ENCODE measurements at places on chromosomes 6 and 20. TPM values are rescaled to one million over a fixed set of nuclear protein-coding genes. Genes with fewer than 3 reads are reported as not detected.
A peak's percentile ranks its signal among the peaks of the same experiment; 100 is the strongest.

NOTCH4 gene
- 0.81 TPM for total RNA-seq

SPATS1 gene
- not detected for total RNA-seq

DNA sequence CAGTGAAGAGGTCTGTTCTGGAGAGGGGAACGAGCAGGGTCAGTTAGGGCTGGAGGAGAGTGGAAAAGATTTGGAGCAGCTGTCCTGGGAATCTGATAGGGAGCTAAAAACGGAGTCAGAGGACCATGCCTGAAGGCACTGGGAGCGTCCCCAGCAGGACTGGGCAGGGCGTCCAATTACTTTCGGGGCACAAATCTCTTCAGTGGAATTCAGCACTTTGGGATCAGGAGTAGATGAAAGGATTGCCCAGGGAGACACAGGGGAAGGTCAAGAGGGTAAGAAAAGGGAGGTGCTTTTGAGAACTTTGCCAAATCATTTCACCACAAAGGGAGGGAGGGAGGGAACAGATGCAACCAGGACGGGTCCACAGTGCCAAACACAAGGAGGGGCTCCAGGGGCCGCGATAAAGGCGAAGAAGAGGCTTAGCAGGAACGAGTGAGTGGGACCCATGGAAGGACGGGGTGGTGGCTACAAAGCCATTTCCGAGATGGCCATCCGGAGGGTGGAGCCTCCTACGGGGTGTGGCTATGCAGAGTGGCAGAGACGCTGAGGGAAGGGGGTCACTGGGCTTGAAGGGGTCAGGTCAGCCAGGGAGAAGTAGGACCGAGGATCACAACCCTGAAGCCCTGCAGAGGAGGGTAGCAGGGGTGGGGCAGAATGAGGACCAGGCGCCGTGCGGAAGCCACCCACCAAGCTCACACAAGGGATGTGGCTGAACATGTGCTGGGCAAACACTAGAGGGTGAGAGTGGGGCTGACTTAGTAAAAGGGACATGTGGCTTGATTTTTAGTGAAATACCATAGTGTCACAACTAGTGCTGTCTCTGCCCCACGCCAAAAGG, 180.0 kb upstream of the RREB1 start:
- H3K36me3 ChIP-seq = no peaks in the 10 kb centered on the region
- H3K27ac ChIP-seq = no peak overlapping the region
- DNase-seq = no peak
- peaks cover 7% of the 10 kb centered on the region for H3K4me1 ChIP-seq
- no peak overlapping the region for H3K4me3 ChIP-seq

HSPA1L gene
- total RNA-seq = 0.12 TPM

TBXT gene
- not detected for total RNA-seq

- no peak for DNase-seq
- H3K27me3 ChIP-seq = no peaks in the 10 kb centered on the region
- no peaks in the 10 kb centered on the region for H3K36me3 ChIP-seq
- no peak overlapping the region for H3K27ac ChIP-seq
- H3K4me1 ChIP-seq = no peaks in the 10 kb centered on the region
Measured at GRCh38 chr6:139647841-139648240, 273.4 kb upstream of the CITED2 start.

CSTF1 gene
- 44.5 TPM for total RNA-seq

DNA sequence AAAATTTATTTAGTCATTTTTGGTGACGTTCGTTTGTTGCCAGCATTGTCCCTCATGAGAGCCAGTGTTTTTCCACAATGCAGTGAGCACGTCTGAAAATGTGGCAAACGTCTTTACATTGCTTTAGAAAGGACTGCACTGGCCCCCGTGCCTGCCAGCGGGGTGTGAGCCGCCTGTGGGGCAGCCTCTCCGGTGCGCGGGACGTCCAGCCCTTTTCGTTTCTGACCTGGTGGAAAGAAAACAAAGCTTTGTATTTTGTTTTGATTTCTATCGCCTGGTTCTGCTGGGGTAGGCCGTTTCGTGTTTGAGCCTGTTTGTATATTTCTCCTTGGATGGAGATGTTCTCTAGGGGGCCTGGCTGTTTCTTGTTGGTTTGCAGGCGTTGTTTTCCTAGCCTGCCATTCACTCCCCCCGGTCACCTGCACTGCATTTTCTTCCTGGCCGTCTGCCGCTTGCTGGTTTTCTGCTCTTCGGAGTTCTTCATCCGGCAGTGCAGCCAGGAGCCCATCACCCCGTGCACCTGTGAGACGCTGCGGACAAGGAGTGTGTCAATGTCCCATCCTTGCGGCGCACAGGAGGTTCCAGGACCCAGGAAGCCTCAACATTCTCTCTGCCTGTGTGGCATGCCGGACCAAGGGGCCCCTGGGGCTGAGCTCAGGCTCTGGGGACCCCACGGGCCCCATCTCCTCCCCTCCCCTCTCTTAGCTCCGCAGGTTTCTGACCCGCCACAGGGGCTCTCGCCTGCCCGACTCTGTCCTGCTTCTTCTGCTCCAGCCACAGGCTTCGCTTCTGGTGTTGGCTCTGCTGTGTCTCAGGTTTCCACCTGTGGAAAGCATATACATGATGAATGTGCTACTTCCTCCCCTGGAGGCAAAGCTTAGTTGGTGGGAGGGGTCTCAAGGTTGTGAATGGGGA, 100.5 kb downstream of the CDH4 start:
- no peaks in the 10 kb centered on the region for H3K36me3 ChIP-seq
- H3K27me3 ChIP-seq = no peaks in the 10 kb centered on the region
- no peak overlapping the region for H3K4me3 ChIP-seq
- no peaks in the 10 kb centered on the region for H3K4me1 ChIP-seq

DNA sequence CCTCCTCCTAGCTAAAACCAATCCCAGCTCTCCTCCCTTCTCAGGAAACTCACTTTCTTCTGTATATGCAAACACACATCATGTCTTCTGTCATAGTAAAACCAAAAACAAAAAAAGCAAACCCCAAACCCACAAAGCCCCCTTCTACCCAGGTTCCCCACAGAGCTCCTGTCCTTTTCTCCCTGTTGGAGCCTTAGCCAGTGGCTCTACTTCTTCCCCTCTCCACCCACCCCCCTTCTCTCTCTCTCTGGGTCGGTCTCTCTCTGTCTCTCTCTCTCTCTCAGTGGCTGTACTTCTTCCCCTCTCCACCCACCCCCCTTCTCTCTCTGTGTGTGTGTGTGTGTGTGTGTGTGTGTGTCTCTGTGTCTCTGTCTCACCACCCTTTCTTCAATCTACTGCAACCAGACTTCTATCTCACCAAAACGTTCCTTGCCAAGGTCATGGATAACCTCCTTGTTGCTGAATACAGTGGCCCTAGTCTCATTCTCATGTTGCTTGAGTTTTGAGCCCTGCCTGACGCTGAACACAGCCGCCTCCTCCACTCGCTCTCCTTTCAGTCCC, 8.7 kb upstream of the OSER1 start:
- no peak overlapping the region for H3K4me3 ChIP-seq
- no peaks in the 10 kb centered on the region for H3K27me3 ChIP-seq
- H3K4me1 ChIP-seq = no peaks in the 10 kb centered on the region
- H3K36me3 ChIP-seq = no peaks in the 10 kb centered on the region
- no peak for DNase-seq
- H3K27ac ChIP-seq = no peak overlapping the region

- no peaks in the 10 kb centered on the region for H3K27me3 ChIP-seq
- H3K36me3 ChIP-seq = no peaks in the 10 kb centered on the region
- peak; percentile 15 for DNase-seq
- H3K4me1 ChIP-seq = peaks cover 11% of the 10 kb centered on the region
Measured at GRCh38 chr6:1313767-1314503, 2.0 kb downstream of the FOXQ1 start.

DNA sequence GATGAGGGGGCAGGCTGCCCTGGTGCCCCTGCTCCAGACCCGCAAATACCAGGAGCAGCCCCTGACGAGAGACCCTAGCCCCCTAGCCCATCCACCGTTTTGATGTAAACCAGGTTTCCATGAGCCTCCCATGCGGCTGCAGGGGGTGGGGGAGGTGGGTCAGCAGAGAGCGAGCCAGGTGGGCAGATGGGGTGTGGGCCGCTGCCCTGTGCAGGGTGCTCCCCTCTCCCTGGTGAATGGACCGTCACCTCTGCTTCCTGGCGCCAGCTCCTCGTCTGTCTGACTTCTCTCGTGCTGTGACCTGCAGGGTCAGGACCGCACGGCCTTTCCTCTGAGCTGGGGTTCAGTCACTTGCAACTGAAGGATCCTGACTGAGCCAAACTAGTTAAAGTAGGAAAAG, 15.7 kb upstream of the BHLHE23 start:
- peaks cover 12% of the 10 kb centered on the region for H3K27me3 ChIP-seq
- no peak overlapping the region for H3K4me3 ChIP-seq
- H3K36me3 ChIP-seq = no peaks in the 10 kb centered on the region
- H3K4me1 ChIP-seq = no peaks in the 10 kb centered on the region
- DNase-seq = no peak
- H3K27ac ChIP-seq = no peak overlapping the region

TGM3 gene
- not detected for total RNA-seq

DNA sequence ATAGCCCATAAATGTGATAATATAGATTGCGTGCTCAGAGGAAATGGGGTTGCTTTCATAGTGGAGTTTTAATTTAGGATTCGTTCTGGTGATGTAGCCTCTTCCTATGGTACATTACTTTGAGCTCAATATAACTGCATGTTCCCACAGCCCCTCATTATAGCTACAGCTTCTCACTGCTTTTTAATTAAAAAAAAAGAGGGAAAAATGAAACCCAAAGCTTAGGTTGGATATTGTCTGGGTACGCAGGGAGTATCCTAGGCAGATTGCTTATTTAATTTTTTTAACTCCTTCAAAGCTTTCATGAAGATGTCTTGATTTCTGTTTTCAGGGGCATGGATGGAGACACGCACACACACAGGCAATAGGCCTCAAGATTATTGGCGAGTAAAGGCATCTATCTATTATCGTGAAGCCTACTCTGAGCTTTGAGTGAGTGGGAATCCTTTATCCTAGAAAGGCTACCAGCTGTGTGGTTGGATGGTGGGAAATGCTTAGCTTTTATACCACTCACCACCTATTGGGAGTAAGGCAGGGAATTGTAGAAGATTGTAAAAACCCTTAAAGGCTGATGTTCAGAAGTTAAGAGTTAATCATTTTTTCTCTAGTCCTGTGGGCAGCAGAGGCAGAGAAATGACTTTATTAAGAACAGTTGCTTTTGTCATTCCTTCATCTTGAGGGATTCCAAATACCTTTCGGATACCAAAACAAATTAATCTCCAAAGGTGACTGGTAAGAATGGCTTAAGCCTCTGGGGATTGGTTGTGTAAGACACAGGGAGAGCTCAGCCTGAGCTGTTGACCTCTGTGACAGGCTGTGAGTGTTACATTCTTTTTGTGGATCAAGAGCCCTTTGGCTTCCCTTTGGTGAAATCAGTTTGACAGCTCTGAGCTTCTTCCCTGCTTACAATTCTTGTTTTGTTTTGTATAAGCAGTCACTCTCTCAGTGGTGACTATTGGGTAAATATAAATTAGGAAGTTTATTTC, 33.4 kb downstream of the CTNNBL1 start:
- H3K4me3 ChIP-seq = no peak overlapping the region
- no peak overlapping the region for H3K27ac ChIP-seq
- H3K36me3 ChIP-seq = no peaks in the 10 kb centered on the region
- no peak for DNase-seq
- H3K4me1 ChIP-seq = no peaks in the 10 kb centered on the region

DNA sequence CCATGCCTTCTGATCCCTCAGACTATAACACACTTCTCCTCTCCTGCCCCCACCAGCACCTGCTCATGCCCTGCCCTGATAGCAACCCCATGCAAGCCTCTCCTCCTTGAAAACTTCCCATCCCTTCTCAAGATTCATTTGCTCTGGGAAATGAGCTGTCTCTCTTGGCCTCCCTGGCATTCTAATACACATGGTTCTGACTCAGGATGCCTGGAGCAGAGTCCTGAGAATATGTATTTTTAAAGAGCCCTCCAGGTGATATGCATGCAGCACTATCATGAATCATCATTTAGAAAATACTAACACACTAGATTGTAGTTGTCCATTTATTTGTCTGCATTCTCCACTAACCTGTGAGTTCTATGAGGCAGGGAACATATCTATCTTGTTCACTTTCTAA, 26.6 kb downstream of the HDGFL1 start:
- H3K4me1 ChIP-seq = no peaks in the 10 kb centered on the region
- no peak for DNase-seq
- H3K27me3 ChIP-seq = no peaks in the 10 kb centered on the region
- no peaks in the 10 kb centered on the region for H3K36me3 ChIP-seq
- no peak overlapping the region for H3K4me3 ChIP-seq
- no peak overlapping the region for H3K27ac ChIP-seq

- no peaks in the 10 kb centered on the region for H3K4me1 ChIP-seq
- no peak for DNase-seq
- no peak overlapping the region for H3K27ac ChIP-seq
- H3K4me3 ChIP-seq = no peak overlapping the region
- no peaks in the 10 kb centered on the region for H3K27me3 ChIP-seq
Measured at GRCh38 chr6:141048451-141048850, 1084.3 kb upstream of the GJE1 start.

SLC35F1 gene
- 0.07 TPM for total RNA-seq

EHMT2 gene
- 84.0 TPM for total RNA-seq

TUBB1 gene
- not detected for total RNA-seq

- H3K27me3 ChIP-seq = no peaks in the 10 kb centered on the region
- DNase-seq = no peak
- H3K4me1 ChIP-seq = no peaks in the 10 kb centered on the region
- no peak overlapping the region for H3K27ac ChIP-seq
- H3K36me3 ChIP-seq = no peaks in the 10 kb centered on the region
Measured at GRCh38 chr6:4327841-4328240, 192.5 kb upstream of the ECI2 start.

Measured in HCT116 (cell line).